ENCODE measurements at places on chromosomes 3 and 15.

GRCh38 chr3:7693976-7694375 is 807.6 kb upstream of the LMCD1 start:
- no peak for DNase-seq

DNA sequence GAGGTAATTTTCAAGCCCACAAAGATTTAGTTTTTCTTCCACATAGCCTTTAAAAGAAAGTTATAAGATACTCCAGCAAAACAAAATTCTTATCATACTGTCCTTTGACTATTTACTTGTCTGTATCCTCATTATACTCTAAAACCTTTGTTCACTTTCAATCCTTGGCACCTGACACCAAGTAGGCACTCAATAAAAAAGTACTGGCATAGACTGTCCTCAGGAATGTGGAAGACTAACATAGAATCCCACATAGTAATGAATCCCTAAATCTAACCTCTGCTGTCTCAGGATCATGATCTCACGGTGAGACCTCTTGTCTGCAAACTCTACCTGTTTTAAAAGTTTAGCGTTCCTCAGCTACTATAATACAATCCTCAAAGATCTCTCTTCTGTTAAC is 21.6 kb downstream of the PHC3 start:
- no peak for DNase-seq

- peak; percentile 58 for DNase-seq
Observed at GRCh38 chr3:13282986-13283876, 136.9 kb downstream of the NUP210 start.

DNA sequence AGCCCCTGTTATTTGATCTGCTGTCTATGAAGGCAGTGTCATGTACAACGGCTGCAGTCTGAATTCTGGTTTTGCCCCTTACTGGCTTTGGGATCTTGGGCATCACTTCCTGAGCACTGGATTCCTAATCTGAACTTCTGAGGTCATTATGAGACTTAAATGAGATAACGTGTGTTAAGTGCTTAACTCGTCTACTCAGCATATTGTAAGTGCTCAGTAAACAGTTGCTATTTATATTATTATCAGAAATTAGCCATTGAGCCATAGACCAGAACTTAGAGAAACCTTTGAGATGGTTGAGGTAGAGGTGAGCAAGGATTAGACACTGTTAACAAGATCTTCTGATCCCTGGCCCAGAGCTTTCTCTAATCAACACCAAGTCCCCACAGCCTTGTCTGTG is 284.1 kb upstream of the ONECUT1 start:
- no peak for DNase-seq

- no peak for DNase-seq
Observed at GRCh38 chr3:17678116-17678741, 64.2 kb downstream of the TBC1D5 start.

DNA sequence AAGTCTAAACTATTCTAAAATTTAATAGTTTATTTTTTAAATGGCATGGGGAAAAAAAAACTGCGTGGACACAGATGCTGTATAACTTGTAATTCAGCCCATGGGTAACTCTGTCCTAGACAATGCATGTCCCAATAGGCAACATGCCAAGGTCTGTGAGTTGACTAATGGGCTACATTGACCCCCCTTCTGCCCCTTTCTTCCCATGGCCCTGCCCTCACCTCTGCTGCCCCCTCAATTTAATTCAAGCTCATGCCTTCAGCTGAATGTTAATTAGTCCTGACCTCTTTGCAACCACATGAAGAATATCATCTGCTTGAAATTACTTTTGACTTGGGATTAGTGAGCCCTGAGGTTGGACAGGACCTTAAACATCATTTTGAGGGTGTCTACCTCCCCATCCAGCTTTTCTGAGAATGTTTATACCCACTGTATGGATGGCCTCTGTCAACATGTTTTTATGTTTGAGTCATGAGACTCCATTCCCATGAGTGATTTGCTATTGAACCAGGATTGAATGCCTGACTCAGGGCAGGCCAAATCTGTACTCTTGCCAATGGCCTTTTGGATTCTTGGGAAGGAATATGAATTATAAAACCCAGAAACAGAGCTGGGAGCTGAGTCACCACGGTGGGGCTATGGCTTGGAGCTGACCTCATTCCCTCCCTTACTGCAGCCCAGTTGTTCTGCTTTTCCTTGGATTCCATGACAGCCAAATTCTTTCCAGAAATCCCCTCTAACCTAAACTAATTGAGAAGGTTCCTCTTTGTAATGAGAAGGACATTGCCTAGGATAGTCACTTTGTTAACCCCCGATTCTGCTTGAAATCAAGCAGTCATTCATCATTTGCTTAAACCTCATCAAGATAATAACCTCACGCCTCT is 33.5 kb upstream of the PDE8A start:
- DNase-seq, result no peak

DNA sequence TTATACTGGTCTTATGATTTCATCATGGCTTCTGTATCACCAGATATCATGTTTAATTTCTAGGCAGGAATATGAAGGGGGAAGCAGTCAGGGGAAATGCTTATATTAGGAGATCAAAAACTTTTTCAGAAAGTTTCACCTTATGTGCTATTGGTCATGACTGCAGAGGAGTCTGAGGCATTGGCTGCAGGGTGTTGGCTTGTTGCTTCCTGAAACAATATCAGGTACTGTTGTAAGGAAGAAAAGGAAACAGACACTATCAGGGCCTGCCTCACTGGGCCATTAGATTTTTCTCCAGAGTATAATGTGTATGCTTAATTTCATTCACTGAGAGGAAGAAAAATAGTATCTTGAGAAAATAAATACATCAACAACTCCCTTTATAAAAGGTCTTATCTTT is 34.7 kb downstream of the LEKR1 start:
- no peak for DNase-seq

DNA sequence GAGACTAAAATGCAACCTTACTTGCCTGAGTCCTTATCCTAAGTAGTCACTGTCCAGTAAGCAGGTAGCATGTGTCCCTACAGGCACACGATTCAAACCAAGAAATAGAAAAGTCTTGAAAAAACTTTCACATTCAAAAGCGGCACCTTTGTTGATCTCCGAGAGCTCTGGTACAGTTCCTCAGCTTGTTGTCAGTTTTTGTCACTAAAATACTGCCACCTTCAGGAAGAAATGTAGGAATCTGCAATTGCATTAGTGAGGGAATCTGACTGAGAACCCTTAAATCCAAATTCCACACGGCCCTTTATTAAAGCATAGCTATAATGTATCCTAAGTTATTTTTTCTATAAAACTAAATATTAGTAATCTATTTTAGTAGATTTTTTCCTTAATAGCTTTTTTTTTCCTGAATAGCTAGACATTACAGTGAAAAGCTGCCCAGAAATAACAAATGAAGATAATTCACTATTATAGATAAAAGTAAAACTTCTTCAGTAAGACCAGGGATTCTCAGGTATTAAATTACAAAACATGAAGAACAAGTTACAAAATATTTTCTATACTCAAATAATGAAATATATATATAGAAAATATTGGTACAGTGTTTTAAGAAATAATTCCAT is 44.0 kb downstream of the CCDC54 start:
- DNase-seq, result no peak

DNA sequence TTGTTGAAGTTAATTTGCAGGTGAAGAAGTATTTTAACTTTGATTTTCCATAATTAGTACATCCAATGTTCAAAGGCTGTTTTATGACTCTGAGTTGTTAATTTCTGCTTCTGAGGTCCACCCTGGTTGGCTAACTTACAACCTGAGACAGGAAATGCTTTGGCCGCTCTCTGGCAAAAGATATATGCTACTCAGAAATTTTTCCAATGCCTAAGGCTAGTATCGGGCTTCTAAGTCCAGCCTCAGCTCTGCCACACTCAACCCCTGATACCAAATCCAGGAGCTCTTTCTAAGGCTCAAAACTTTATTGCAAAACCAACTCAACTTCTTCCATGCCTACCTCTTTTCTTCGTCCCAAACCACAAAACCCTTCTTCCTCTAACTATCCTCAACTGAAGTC is 192.9 kb downstream of the NEK10 start:
- no peak for DNase-seq

GRCh38 chr3:126034481-126035361 is 49.2 kb downstream of the SLC41A3 start:
- no peak for DNase-seq

- DNase-seq, result no peak
Observed at GRCh38 chr3:51394541-51394940, 3.5 kb downstream of the RBM15B start.

DNA sequence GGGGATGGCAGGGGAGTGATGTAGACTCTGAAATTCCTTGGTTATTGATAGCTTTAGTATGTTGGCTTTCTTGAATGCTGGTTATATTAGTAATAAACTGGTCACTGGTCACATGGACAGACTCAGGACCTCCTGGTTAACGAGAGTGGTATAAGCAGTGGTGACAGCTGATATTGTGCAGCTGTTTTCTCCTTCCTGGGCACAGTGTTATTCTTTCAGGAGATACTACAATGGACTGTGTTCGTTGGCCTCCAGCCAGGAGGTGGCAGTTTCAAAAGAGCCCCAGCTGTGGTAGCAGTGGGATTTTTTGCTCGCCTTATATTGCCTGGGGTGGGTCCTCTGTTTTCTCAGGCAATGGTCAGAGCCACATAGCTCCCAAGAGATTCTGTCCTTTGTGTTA is 181.6 kb upstream of the RBMS3 start:
- no peak for DNase-seq

DNA sequence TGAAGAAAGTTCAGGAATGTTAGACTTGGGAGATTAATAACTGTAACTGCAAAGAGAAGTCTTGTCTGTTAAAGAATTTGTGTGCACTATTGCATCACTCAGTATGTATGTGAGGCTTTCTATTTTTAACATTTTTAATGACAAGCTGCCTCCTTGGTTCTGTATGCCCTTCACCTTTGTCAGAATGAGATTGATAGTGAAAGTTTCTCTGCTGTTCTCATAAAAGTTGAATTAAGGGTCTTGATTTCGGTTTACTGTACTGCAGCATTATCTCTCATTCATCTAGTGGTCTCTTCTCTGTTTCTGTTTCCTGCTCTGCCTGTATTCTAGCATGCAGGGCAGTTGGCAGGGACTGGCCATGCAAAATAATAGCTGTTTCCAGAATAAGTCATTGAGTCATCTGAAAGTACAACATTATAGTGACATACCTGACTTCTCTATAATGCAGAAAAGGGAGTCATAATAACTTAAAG is 454.9 kb downstream of the IL5RA start:
- DNase-seq, result no peak

DNA sequence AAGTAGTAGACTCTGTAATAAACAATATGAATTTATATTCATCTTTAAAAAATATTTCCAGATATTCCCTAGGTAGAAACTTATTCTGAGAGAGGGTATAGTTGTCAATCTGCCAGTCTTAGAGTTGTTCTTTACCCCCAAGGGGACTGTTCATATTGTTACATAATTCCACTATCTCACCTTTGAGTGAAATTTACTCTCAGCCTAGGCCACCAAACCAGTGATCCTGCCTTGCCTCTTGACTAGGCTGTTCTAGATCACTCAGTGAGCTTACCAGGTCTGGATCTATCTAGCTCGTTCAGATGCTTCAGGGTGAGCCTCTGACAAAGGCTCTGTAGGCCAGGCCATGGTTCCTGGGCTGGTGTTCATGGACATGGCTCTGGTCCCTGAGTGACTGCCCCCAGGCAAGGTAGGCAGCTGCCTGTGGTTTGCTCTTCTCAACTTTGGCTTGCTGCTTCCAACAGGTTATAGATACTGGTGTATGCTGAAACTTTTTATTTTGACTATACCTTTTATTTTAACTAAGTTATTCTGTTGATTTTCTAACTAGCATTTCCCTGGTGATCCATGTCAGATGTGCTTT is 27.6 kb downstream of the ZNF592 start:
- no peak for DNase-seq

DNA sequence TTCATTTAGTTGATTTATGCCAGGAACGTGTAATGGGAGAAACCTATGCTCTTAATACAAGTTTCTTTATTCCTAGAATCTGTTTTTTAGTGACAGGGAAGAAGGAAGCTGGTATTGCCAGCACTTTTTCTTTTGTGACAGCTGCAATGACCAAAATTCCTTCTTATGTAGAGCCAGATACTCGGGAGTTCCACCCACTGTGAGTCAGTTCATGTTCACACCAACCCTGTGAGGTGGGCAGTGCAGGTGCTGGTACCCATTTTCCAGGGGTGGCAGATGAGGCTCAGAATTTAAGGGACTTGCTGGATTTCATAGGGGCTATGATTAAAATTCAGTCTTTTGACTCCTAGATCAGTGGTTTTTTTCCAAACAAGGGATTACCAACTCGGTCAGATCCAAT is 34.7 kb downstream of the OXNAD1 start:
- no peak for DNase-seq

DNA sequence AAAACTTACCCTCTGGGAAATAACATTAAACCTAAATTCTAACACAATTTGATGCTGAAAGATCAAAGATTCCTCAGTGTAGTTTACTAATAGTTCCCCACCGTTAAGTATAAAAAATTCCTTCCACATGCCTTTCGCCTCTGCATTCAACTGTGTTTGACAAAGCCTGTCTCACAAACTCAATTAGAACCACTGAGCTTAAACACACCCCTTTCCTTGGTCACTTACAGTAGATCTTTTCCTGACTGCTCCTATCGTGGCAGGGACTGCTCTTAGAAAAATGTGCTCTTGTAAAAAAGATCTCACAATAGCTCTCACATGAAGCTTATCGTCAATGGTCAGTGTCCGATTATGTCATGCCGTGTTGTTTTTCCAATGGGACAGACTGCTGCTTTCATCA is 8.9 kb upstream of the KBTBD8 start:
- DNase-seq, result no peak

GRCh38 chr15:29205186-29205585 is 64.4 kb downstream of the NSMCE3 start:
- DNase-seq, result no peak

- no peak for DNase-seq
Observed at GRCh38 chr3:119098619-119099222, 47.2 kb upstream of the TEX55 start.

DNA sequence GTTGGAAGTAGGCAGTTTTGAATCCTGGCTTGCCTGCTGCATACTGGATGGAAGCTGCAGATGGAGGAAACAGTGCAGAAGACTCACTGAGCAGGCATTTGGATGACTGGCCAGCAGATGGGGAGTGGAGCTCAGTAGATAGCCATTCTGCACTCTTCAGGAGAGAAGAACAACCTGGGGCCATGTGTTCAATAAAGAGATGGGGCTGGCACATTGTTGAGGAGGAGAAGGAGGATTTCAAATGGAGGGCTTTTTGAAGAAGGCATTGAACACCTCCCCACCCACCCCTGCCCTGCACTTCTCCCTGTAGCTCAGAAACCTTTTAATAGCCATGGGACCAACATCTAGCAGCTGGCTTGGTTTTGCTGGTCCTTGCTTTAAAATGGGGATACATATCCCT is 109.8 kb downstream of the CACNA1D start:
- no peak for DNase-seq

- DNase-seq, result no peak
Observed at GRCh38 chr3:149917124-149917667, 53.5 kb downstream of the PFN2 start.

- no peak for DNase-seq
Observed at GRCh38 chr3:163924600-163924999, 1153.7 kb downstream of the SI start.

GRCh38 chr3:167709690-167710089 is 25.0 kb downstream of the PDCD10 start:
- no peak for DNase-seq
